ENCODE measurements at places on chromosomes 7 and 10.

DNA sequence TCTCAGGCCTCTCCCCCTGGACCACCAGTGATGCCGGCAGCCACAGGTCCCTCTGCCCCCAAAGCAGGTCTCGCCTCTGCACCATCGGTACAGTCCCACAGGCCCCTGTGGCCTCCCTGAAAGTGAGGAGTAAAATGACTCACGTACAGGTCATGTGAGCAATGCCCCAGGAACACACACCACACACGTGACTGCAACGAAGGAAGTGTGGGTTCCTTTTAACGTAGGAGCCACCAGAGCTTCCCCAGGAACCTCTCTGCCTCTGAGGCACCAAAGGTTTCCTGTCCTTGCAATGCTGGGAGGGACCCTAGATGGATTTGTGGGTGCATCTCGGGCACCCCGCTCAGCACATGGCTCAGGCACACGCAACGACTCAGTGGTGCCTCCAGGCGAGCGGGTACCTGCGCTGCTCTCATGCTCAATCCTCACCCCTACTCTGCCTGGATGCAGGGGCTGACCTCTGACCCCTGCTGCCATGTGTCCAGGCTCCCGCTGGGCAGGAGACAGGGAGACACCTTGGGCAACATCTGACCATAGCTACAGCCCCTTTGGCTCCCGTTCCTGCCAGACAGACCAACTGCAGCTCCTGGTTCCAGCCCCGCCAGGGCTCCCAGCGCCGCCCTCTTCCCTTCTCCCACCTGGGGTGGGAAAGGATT, 120.7 kb downstream of the PRKAG2 start:
- DNase-seq = no peak

GRCh38 chr10:128087884-128088709, 38.1 kb downstream of the MKI67 start:
- peak; percentile 44 for DNase-seq

GRCh38 chr10:35042783-35043182, 47.4 kb downstream of the CUL2 start:
- DNase-seq = no peak

GRCh38 chr10:107865691-107866090, 701.2 kb upstream of the SORCS1 start:
- no peak for DNase-seq

DNA sequence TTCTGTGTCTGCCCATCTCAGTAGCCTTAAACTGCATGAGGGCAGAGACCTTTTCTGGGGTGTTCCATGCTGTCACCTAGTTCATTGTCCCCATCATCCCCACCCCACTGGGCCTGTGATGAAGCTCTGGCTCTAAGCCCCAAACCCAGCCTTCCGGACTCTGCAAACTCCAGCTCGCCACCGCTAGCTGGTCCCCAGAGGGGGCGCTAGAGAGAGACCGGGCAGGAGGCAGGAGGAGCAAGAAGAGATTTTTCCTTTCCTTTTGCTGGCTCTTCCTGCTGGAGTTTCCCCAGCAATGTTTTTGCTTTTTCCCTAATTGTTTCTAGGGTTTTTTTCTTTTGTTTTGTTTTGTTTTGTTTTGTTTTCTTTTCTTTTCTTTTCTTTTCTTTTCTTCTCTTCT, 234.4 kb downstream of the TEX36 start:
- DNase-seq = peak; percentile 74
